ENCODE measurements at places on chromosomes 3 and 15.

GRCh38 chr3:69364354-69364753 lies 21.5 kb downstream of the FRMD4B start:
- no peak for DNase-seq

DNA sequence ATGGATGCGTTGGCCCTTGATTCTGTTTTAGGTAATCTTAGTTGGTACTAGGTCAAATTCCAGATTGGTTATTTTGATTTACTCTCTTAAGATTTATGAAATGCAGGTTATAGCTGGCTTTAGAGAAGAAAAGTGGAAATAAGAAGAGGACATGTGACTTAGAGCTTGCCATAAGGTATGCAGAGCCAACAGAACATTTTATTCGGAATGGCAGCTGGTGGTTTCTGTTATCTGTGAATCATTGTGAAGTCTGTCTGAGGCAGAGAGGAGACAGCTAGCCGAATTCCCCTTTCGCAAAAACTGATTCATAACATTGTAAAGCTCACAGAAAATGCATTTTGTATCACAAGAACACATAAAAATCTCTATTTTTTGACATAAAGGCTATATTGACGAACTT lies 82.1 kb downstream of the FILIP1L start:
- no peak for DNase-seq

- DNase-seq = no peak
Observed at GRCh38 chr3:151589311-151589710, 128.4 kb upstream of the IGSF10 start.

- no peak for DNase-seq
Observed at GRCh38 chr15:49747340-49747739, 126.5 kb downstream of the DTWD1 start.

GRCh38 chr3:148089171-148089570 lies 608.5 kb upstream of the AGTR1 start:
- no peak for DNase-seq

GRCh38 chr3:169494982-169495381 lies 168.5 kb downstream of the MECOM start:
- no peak for DNase-seq

- no peak for DNase-seq
Observed at GRCh38 chr15:69072906-69073305, 58.4 kb downstream of the NOX5 start.

- no peak for DNase-seq
Observed at GRCh38 chr15:60043744-60044435, 39.8 kb downstream of the FOXB1 start.

- DNase-seq = no peak
Observed at GRCh38 chr3:46112296-46112695, 85.0 kb upstream of the XCR1 start.

- DNase-seq = no peak
Observed at GRCh38 chr3:46884427-46884826, 6.9 kb downstream of the PTH1R start.

GRCh38 chr3:98914210-98915080 lies 12.9 kb upstream of the DCBLD2 start:
- DNase-seq = no peak

GRCh38 chr3:17832016-17832415 lies 89.6 kb upstream of the TBC1D5 start:
- no peak for DNase-seq

- DNase-seq = no peak
Observed at GRCh38 chr3:53890726-53891475, 758 bp downstream of the SELENOK start.

- no peak for DNase-seq
Observed at GRCh38 chr15:62886431-62887071, 156.0 kb upstream of the TPM1 start.

DNA sequence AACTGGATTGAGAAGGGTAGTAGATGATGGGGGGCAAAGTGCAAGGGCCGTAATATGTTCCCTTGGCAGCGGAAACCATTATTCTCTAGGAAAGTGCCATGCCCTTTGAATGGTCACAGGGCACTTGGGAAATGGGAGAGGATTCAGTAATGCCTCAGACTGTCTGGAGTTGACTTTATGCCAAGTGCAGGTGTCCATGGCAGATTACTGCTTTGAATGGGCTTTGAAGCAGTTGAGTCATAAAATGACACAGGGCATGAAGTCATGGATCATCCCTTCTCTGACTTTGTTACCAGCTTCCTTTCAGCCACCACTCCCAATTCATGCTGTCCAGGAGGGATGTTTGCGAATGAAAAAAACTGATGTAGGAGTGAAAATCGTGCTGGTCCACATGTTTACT lies 20.1 kb downstream of the AADACL2 start:
- DNase-seq = no peak

GRCh38 chr3:142586803-142587406 lies 8.4 kb upstream of the ATR start:
- no peak for DNase-seq

DNA sequence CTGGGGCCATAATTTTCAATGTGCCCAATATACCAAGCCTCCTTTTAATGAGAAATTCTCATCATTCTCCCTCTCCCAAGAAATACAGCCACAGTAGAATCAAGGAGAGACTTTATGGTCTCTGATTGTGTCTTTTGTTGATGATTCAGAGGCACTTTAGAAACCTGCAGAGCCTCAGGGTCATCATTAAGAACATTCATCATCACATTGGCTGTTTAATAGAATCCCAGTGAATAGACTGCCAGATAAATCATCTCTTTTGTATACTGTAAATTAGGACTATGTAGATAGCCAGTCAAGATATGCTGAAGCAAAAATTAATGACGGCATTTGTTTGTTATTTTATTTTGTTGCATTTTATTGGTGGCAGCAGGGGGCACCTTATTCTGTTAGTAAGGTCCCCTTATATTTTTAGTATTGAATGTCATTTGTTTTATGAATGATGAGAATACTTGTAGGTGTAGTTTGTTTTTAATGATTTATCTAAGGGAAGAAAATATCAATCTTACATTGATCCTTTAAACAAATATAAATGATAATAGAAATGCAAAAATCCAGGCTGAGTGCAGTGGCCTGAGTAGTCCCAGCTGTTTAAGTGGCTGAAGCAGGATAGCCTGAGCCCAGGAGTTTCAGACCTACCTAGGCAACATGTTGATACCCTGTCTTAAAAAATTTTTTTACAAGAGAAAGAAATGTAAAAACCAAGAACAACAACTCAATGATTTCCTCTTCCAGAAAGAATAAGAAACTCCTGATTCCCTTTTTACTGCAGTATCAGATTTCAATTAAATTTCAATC lies 138.8 kb downstream of the ZBBX start:
- no peak for DNase-seq

- DNase-seq = no peak
Observed at GRCh38 chr15:48875241-48875960, 2.5 kb upstream of the EID1 start.

DNA sequence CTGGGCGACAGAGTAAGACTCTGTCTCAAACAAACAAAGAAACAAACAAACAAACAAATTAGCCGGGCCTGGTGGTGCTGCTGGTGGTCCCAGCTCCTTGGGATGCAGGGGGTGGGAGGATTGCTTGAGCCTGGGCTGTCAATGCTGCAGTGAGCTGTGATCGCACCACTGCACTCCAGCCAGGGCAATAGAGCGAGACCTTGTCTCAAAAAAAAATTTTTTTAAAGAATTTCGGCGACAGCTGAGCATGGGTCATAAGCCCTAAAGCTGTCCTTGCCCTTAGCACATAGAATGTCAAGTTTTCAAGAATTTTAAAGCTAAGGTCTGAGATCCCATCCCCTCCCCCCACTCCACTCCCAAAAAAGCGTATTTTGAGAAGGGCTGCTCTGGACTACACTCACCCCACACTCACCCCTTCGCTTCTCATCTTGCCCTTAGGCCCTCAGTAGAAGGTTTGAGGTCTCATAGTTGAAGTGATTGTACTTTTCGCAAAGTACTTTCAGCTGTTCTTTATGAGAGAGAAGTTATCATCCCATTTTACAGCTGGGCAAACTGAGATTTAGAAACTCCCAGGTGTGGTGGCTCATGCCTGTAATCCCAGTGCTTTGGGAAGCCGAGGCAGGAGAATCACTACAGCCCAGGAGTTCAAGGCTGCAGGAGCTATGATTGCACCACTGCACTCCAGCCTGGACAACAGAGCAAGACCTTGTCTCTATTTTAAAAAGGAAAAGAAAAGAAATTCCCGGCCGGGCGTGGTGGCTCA lies 34.3 kb upstream of the FLNB start:
- DNase-seq = no peak

- DNase-seq = no peak
Observed at GRCh38 chr15:60733196-60733595, 254.3 kb upstream of the ICE2 start.

- no peak for DNase-seq
Observed at GRCh38 chr3:115689928-115690327, 66.6 kb downstream of the GAP43 start.

GRCh38 chr3:157166115-157166514 lies 6.2 kb upstream of the CCNL1 start:
- DNase-seq = no peak

GRCh38 chr3:148629006-148629405 lies 68.7 kb upstream of the AGTR1 start:
- DNase-seq = no peak

DNA sequence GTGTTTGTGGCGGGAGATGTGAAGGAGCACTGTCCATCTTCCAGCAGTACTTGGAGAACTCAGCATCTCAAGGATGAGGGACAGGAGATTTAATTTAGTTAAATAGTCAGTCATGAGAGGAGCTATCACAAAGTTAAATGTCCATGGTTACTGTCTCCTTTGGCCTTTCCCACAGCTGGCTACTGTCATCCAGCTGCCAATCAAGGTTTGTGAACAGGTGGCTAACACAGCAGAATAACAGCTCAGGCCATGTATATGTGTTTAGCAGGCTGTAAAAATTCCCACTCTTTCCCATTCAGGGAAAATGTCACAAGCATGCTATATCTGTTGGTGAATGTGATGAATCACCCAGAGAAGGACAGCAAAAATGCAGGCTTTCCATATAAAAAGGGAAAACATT lies 120.5 kb downstream of the TMEM108 start:
- no peak for DNase-seq

- no peak for DNase-seq
Observed at GRCh38 chr3:135558906-135559305, 406.6 kb upstream of the PPP2R3A start.

GRCh38 chr3:182954553-182955235 lies 25.6 kb downstream of the DCUN1D1 start:
- no peak for DNase-seq

DNA sequence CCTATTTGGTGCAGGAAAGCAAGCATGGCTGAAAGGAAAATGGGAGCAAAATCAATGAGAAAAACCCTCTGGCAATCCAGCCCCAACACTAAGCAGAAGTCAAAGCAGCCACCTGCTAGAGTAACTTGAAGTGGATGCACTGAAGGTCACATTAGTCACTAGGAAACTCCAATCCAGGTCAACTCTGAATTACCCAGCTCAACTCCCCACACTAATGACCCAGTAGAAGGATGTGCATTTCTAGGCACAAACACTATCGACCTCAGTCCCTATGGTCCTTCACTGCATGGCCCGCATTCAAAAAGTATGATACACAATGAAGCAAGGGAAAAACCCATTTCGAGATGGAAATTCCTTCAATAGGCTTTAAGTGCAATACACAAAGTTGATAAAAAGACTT lies 80.6 kb downstream of the RAD18 start:
- no peak for DNase-seq

DNA sequence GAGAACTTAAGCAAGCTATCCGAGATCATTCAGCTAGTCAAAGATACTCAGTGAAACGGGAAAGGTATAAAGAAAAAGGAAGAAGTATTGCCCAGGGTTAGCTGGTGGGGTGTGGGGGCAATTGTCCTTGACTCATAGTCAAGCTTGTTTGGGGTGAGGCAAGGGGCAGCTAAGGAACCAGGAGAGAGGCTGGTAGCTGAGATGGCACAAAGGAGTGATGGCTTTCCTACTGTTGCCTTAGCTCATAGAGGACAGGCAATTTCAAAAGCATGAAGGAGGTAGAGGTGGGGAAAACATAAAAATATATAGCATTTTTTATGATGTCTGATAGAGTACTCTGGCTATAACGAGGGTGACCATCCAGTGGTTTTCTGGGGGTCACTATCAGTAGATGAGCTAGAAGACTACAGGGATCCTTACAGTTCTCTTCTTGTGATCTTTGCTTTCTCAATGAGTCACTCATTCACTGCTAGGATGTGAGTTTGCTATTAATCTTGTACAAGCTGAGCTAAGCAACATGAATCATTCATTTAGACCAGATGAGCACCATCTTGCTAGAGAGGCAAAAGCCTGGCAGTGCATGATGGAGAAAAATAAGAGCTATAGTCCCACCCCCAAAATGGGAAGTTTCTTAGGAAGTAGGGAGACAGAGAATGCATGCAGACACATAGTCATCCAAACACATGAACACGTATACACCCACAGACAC lies 207.1 kb upstream of the PFN2 start:
- DNase-seq = no peak

DNA sequence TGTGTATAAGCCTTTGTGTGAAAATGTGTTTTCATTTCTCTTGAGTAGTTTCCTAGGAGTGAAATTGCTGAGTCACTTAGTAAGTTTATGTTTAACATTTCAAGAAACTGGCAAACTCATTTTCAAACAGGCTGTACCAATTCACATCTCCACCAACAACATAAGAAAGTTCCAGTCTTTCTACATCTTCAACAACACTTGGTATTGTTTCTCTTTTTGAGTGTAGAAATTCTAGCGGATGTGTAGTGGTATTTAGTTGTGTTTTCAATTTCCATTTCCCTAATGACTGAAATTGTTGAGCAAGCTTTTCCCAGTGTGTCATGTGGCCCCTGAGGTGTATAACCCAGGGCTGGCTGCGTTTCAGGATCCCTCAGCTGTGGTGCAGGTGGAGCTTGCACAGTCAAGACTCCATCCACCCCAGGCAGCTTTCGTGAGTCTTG lies 258.5 kb downstream of the PDCD6IP start:
- no peak for DNase-seq

GRCh38 chr3:139505829-139506386 lies 29.6 kb upstream of the RBP2 start:
- DNase-seq = no peak

GRCh38 chr3:173663696-173664111 lies 266.2 kb downstream of the NLGN1 start:
- no peak for DNase-seq

- no peak for DNase-seq
Observed at GRCh38 chr3:139797724-139798343, 120.1 kb upstream of the NMNAT3 start.

- no peak for DNase-seq
Observed at GRCh38 chr15:80484333-80484864, 80.2 kb downstream of the ARNT2 start.

DNA sequence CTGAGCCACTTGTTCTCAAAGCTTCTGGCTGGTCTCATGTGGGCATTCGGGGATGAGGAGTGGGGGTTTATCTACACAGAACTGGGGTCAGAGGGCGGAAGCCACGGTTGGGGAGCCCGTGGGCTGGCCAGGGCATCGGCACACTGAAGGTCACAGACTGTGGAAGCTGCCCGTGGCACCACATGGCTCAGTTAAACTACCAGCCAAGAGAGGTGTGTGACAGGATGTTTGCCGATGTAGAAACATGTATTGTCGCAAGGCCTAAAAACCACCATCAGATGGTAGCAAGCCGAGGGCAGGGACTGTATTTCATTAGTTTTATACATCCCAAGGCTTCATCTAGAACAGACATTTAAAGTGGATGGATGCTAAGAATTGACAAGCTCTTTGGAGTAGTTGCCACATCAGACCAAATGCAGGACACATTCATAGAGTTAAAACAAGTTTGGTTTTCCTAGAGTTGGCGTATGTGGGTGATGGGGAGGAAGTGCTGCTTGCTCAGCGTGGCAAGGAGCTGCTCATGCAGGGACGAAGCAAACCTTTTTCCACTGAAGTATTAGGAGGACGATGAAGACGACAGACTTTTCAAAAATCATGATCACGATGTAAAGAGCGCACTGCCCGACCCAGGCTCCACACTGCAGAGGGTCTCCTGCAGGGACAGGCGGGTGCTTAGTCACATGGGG lies 9.6 kb upstream of the MUSTN1 start:
- DNase-seq = no peak
